ENCODE measurements at places on chromosomes 2 and 18.

DNA sequence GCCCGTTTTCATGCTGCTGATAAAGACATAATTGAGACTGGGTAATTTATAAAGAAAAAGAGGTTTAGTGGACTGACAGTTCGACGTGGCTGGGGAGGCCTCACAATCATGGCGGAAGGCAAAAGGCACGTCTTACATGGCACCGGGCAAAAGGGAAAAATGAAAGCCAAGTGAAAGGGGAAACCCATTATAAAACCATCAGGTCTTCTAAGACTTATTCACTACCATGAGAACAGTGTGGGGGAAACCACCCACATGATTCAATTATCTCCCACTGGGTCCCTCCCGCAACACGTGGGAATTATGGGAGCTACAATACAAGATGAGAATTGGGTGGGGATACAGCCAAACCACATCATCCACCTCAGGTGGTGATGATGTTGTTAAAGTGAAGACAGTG lies 3.3 kb upstream of the RAB12 start:
- DNase-seq, result no peak

DNA sequence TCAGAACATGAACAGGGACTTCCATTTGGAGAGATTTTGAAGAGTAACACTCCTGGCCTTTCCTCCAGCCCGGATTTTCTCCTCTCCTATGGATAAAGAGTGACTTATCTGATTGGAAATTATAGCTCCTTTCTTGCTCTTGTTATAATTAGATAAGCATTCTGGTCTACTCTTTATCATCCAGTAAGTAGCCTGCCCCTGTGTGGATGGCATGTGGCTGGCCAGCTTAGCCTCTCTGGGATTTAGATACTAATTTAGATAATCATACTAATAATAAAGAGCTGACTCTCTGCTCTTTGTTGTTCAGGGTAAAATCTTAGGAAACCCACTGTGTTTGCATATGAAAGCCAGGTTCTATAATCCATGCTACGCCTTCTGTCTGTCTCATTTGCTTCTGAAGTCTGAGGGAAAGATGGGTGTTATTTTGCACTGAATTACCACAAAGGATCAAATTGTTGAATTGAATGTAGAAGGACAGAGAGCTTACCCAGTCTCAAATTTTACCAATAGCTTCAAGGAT lies 438.8 kb downstream of the SPAG16 start:
- DNase-seq, result no peak

DNA sequence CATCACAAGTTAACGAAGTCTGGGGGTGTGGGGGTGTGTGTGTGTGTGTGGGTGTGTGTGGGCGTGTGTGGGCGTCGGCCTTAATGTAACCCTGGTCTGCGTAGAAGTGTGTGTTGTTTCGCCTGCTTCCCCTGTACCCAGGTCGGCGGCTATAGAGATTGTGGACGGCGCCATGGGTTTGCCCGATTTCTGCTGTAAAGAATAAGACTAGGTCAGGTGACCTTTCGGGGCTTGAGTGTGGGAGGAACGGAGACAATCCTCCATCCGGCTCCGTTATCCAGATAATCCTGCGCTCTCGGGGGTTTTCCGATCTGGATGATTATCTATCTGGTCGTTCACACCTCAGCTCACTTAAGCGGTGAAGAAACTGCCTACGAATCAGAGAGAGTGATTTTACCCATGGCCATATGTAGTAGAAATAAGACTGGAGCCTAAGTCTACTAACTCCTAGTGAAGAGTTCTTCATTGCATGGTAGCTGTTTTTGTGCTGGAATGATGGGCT lies 543 bp downstream of the HADHB start:
- DNase-seq, result no peak

DNA sequence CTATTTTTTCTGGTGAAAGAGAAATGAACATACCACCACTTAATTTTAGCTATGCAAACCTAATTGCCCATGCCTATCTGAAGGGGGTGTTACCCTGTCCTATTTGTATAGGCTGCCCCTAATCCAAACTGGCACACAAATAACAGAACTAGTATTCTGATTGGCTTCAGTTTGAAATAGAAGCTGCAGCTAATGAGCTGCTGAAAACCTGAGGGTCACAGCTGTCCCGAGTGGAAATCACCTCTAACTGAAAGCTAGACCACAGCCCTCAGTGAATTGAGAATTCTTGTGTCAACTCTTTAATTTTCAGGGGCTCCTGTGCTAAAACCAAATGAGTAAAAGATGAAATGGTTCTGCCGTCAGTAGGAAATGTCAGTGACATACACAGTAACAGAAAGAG lies 28.7 kb downstream of the CCDC141 start:
- DNase-seq, result no peak

GRCh38 chr2:221975151-221975550 lies 323.6 kb downstream of the PAX3 start:
- no peak for DNase-seq

- no peak for DNase-seq
These were observed 322.2 kb downstream of the IRS1 start for GRCh38 chr2:226477221-226478108.

All from omental fat pad (tissue), 4 donors.